NCI-H1105 (cell line): ENCODE measurements at places on chromosomes 13 and 19.

GRCh38 chr19:18464646-18465045, 26.7 kb upstream of the ISYNA1 start:
- DNase-seq: peak; percentile 74

DNA sequence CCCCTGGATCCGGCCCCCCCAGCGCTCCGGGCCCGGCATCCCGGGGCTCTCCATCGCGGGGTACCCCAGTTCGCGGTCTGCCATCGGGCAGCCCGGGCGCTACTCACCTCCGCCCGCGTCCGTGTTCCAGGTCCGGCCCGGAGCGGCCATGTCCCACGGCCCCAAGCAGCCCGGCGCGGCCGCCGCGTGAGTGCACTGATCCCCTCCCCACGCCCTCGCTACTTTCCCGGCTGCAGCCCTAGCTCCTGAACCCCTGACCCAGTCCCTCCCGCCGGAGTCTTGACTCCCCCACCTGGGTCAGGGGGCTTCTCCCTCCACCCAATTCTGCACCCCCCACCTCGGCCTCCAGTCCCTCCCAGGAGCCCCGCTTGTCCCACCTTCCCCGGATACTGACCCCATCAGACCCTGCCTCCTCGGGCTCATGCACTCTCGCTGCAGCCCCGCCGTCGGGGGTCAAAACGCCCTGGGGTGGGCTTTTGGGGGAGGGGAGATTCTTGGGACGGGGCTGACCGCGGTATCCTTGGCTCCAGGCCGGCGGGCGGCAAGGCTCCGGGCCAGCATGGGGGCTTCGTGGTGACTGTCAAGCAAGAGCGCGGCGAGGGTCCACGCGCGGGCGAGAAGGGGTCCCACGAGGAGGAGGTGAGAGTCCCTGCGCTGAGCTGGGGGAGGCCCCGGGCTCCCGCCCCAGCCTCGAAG, 566 bp downstream of the HMG20B start:
- DNase-seq: no peak

DNA sequence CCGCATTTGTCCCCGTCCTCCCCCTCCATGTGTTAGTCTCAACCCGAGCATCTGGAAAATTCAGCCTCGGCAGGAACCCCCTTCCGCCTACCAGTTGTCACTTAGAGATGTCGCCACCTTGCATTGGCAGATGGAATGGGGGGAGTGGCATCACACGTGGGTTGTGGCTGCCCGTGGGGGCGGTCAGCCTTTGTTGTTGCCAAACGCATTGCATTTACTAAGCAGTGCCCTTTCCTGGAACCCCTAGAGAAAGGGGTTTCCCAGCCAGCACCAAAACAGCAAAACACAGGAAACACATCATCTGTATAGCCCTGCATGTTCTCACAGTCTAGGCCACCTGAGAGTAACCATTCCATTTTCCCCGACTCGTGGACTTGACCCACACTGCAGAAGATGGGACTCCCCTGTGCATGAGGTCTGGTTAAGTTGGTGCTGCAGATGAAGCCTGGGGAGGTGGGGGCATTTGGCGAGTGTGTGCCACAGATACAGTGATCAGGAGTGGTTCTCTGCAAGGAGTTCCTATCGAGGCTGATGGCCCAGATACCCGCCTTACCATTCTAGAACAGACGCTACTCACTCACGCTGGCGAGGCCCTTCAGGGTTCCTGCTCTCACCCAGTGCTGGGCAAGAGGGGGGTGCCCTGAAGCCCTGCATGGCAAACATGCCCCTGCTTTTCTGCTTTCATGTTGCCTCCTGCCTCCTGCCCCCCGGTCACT, 38.3 kb downstream of the TMED1 start:
- DNase-seq: no peak

GRCh38 chr13:27174766-27175455, 3.3 kb upstream of the USP12 start:
- DNase-seq: no peak

DNA sequence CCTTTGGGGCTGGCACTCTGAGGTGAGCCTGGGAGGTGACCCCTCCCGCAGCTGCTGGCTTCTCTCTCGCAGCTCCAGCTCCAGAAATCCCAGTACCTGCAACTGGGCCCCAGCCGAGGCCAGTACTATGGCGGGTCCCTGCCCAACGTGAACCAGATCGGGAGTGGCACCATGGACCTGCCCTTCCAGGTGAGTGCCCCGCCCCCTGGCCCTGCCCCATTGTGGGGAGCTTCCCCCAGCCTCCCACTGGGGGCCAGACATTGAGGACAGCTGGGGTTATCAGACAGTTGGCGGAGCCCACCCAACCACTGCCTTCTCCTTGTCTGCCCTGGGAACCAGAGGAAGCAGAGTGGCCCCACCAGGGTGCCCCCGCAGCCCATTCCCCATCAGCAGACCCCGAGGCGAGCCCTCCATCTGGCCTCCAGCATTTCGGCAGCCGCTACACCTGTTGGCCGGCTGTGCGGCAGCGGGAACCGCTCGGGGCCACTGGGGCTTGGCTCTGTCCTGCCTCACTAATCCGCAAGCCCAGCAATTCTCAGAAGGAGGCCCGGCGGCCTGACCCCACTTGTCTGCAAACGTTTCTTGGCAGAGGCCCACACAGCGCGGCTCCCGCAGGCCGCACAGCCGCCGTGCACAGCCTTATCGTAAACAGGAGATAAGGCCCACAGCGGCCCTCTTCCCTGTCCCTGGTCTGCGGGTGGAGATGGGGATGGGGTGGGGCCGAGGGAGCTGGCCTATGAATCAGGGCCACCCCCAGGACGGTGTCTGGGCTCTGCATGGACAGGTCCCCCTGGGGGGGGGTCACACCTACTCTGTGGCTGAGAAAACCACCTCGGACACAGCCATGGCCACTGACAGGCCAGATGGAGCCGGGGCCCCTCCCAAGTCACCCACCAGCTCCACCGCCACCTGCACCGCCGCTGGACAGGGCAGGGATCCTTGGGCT, 48.0 kb downstream of the COMP start:
- no peak for DNase-seq

GRCh38 chr19:41876847-41877832, at the start of gene CD79A:
Gene CD79A (plus strand): TSS chr19:41877279. CDS start chr19:41877305, 26 bp downstream.
- no peak for DNase-seq

DNA sequence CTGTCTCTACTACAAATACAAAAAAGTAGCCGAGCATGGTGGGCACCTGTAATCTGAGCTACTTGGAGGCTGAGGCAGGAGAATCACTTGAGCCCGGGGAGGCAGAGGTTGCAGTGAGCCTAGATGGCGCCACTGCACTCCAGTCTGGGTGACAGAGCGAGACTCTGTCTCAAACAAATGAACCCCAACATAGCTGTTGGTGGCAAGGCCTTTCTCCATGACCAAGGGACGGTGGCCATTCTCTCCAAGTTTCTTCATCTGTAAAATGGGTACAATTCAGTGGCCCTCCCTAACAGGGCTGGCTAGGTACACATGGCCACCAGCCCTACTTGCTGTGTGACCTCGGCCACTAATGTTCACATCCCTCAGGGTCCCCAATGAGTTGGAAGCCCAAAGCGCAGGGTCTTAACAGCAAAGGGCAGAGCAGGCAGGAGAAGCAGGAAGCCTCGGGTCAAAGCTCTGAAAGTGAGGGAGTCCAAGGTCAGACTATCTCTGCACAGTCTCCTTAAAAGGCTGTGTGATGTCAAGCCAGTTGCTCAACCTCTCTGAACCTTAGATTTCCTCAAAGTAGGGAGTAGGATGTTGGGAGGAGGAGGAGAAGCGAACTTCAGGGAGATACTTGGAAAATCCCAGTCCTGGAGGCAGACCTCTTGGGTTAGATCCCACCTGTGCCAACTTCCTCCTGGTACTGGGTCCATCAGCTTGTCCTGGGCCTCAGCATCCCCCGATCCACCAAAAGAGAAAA, 2.7 kb downstream of the JUND start:
- no peak for DNase-seq

DNA sequence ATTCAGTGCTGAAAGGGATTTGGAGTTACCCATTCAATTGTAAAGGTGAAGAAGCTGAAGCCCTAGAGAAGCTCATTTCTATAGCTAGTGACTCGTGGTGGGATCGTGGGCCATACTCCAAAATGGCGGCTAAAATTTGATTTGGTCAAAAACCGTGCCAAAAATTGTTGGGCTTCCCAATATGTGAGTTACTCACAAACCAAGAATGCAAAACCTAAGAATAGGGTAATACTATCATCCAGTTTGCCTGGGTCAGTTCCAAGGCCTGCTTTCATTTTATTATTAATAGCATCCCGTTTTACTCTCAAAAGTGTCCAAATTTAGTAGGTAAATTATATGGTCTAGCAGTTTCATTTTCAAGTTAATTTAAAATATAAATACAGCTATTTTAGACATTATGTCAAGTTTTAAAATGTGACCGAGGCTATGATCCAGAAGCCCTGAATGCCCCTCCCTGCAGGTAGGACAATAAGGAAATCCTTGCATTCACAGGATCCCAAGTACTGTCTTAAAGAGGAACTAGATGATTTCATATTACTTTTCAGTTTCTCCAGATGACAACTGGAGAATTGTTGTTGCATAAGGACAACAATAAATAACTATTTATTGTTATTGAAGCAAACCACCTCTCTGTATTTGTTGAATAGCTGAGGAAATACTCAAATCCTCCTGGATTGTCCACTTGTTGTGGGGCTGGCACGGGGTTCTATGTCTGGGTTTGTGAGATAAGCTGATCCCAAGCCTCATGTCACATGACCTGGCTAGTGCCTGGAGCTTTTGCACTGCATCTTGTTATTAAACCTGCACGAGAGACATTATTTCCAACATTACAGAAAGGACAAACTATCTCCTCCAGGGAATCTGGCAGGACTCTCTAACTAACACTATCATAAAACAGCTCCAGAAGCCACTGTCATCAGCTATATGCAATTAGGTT, 11.6 kb upstream of the RAP2A start:
- no peak for DNase-seq

DNA sequence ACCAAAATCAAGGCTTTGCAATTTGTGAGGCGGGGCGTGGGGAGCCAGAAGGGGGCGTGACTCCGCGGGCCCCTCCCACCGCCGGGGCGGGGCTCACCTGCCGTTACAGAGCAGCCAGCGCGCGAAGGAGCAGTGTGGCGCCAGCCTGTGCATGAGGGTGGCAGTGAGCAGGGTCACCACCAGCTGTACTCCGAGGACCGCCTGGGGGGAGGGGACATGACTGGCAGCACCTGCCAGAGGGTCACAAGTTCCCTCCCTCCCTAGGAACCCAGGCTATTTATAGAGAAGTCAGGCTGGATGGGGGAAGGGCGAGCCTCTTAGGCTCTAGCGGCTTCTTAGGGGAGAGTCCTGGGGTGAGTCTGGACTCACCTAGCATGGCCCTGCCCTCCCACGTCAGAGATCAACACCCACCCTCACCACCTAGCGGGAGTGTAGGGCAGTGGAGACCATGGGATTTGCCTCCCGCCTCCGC, 3.6 kb downstream of the TMEM161A start:
- no peak for DNase-seq

DNA sequence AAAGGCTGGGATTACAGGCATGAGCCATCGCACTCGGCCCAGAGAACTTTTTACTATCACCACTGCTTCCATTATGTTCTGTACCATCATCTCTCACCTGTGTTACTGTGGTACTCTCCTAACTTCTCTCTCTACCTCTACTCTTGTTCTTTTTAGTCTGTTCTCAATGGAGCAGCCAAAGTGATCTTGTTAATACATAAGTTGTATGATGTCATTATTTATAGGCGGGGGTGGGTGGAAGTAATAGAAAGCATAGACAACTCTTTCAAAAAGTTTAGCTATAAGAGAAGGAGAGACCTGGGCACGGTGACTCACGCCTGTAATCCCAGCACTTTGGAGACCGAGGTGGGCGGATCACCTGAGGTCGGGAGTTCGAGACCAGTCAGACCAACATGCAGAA, 3.0 kb downstream of the ZNF570 start:
- no peak for DNase-seq

DNA sequence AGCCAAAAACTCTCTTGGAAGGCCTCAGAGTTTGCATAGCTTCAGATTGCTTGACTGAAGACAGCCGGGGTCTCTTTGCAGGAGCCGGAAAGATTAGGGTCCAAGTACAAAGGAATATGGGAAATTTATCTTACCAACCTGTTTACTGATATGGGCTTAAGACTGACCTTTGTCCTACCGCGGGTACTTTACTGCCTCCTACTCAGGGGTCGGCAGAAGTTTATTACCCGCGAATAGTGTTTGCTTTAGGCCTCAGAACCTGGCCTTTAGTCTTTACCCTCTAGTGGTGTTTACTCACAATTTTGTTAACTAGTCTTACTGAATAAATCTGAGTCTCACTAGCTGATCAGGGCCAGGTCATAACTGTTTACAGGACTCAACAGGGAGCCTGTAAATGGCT, 765.4 kb upstream of the SPRY2 start:
- DNase-seq: no peak

GRCh38 chr19:4911314-4911713, 2.0 kb downstream of the UHRF1 start:
- no peak for DNase-seq

DNA sequence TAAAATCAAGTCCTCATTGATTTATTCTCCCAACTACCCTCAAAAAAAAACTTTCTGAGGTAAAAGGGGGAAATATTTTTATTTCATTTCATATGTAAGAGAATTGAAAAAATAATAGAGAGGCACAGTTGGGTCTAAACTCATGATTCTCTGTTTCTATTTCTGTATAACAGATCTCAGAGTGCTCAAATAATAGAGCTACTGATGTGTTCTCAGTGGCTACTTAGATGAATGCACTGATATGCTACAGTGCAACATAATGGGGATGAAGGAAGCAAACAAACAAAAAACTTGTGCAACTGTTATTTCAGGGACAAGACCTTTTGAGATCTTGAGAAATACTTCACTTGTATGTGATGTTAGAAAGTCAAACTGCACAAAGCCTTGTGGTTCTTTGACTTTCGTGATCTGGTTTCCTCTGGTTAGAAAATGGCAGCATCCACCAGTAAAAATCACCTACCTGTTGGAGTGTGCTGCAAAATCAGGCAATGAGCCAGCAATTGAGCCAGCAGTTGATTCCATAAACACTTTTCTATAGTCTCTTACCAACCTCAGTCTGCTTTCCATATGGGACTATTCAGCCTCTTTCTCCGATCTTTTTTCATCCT, 9.7 kb upstream of the DACH1 start:
- DNase-seq: no peak

- no peak for DNase-seq
Observed at GRCh38 chr19:58085348-58085875, 12.6 kb downstream of the ZSCAN18 start.

DNA sequence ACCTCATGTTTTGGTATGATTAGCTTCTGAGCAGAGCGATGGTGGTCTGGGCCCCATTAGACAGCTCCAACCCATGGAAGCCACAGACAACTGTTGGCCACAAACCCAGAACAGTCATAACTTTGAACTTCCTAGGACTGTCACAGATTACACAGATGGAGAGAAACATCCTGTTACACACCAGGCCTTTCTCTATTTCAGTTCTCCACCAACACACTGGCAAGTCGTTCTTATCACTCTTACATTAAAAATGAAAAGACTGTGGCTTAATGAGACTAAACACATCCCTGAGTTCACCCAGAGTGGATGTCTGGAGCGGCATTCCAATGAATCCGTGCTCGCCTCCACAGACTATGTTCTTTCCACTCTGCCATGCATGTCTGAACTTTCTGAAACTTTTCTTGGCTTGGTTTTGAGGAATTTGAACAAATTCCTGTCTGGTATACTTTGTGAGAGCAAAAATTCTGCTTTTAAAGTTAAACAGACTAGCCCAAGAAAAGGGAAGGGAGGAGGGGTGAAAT, 109.1 kb downstream of the NALCN start:
- no peak for DNase-seq
